Hippocampal formation (tissue), 2 donors: ENCODE measurements at places on chromosomes 5 and 9.

DNA sequence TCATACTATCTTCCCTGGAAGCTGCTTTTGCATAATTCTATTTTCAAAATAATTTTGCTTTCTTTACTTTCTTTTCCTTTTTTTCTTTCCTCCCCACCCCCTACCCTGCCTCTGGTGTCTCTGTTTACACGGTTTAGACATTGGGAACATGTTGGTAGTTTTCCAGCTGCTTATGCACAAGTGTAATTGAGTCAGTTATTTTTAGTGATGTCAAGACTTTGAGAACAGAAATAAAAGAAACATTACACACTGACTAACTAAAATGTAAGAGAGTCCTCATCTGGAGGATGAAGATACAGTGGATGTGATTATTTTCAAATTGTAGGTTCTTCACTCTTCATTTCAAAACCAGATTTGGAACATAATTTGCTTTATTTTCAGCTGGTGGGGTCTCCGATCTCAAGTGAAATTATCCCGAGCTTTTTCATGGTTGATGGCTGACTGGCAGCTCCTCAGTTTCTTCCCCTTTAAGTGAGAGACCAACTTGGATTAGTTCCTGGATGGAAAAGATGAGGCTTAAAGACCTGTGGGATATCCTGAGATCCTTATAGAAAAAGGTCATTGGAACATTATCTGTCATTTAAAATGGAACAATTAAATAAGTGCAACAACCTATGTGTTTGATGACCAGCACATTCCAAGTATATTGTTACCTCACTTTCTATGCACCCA lies 154.4 kb upstream of the ZNF462 start:
- no peak for DNase-seq

- DNase-seq, result no peak
Observed at GRCh38 chr5:82698026-82698425, 379.2 kb downstream of the TMEM167A start.

GRCh38 chr9:125426926-125427325 lies 165.3 kb downstream of the GAPVD1 start:
- no peak for DNase-seq

GRCh38 chr5:73892806-73893205 lies 266.8 kb downstream of the ARHGEF28 start:
- no peak for DNase-seq

DNA sequence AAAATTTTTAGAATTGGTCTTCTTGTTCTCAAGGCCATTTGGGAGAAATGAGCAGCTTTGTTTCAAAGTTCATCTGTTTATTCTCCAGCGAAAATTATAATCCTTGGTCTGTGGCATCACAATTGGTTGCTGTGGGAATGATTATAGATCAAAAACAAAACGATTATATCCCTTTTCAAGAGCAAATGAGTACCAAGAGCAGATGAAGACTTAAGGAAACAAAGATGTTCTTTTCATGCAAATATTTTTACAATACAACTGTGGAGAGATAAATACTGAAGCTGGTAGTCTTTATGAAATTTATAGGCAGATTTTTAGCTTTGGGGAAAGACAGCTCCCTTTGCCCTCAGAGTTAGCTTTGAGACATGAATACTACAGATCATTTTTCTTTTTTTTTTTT lies 620.8 kb upstream of the DMAC1 start:
- no peak for DNase-seq

DNA sequence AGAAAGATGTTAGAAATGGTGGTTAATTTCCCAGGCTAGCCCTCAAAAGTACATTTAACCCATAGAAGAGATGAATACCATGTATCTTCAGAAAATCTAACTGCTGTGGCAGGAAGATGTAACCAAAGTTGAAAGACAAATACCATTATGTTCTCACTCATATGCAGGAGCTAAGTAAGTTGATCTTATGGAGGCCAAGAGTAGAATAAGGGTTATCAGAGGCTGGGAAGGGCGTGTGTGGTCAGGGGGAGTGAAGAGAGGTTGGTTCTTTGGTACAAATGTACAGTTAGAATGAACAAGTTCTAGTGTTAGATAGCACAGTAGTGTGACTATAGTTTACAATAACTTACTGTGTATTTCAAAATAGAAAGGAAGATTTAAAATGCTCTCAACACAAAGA lies 61.7 kb downstream of the CDC14B start:
- no peak for DNase-seq

DNA sequence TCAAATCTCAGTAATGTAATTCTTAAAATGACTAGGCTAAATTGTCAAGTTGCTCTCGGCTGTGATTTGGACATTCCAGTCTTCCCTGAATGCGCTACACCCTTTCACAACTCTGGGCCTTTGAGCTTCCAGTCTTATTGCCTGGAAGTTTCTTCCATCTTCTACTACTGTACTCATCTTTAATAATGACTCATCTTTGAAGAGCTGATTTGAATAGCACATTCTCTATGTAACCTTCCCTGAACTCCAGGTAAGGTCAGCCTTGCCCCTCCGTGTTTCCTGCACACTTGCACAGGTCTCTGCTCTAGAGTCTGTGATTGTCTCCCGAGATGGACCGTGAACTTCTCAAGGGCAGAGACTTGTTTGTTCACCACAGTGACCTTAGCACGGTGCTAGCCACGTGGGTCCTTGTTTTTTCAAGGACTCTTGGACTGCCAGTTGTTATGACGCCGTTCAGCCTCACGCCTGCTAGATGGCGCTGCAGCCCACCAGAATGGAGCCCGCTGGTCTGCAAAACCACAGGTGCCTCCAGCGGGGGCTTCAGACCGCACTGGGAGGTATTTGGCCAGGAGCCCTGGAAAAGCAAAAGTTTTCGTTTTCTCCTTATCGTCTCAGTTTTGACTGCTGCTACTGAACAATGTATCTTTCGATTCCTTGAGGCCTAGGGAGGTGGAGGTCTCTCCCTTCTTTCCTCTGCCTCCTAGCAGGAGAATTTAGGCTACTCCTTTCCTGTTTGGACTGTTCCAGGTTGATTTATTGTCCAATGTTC lies 44.4 kb downstream of the SEC61B start:
- DNase-seq, result peak; percentile 58

DNA sequence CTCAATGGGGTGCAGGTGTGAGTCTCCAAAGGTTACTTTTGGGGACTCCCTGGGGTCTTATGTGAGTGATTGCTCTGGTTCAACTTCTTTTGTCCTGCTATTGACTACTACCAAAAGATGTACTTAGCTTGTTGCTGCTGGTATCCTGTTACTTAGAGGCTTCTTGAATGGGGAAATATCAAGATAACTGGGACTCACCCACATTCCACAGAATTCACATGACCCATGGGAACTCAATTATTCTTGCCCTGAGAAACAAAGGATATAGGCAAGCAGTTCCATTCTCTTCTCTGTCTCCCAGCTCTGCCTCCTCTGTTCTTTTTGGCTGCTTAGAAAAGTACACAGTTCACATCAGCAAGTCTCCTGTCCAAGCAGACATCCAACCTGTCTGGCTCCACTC lies 105.9 kb downstream of the UNC13B start:
- no peak for DNase-seq

DNA sequence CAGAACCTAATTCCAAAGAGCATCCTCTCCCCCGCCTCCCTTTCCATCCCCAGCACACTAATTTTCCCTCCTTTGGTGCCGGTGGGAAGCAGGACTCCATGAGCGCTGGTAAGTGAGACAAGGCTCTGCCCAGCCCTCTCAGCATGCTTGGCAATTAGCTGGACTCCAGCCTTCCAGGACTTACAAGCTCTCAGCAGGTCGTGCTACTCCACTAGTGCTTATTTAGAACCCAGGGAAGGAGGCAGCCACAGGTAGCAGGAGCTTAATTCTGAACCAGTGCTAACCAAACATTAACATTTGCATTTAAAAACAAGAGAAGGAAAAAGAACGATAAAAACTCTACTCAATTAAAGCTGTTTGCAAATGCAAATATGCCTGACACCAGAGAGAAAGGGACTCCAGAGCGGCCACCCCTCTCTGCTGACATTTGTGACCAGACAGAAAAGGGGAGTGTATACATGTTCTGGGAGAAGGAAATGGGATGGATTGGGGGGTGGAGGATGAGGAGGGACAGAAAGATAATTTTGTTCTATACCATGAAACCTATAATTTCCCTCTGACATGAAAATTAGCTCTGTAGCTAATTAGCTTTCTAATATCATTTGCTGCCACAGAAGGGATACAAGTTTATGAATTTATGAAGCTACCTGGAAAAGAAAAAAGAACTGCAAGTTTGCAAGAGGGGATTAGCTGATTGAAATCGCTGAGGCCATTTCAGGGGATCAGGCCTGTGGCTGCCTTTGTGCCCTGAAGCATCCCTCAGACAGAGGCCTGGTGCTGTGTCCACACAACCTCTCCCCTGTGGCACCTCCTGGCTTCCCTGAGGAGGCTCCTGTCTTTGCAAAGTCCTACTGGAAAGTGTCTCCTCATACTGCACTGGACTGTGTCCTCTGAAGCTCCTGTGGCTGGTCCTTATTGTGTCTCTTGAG lies 266.3 kb downstream of the SEC61B start:
- DNase-seq, result no peak

DNA sequence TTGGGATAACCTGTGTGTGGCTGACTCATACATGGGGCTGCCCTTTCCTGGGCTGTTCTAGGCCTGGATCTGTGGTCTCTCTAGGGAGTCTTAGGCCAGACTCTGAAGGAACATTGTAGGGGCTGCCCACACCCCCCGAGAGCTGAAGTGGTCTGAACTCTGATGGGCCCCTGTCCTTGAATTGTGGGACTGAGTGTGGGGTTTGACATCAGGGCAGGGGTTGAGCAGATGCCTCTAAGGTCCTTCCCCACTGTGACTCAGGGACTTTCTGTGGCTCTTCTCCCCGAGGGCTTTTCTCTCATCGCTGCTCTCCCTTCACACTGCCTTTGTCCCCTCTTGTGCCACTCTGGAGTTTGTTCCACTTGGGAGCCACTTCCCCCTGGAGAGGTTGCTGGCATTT lies 215.0 kb downstream of the MELK start:
- DNase-seq, result no peak

GRCh38 chr5:121949885-121950284 lies 11.9 kb upstream of the SRFBP1 start:
- no peak for DNase-seq

DNA sequence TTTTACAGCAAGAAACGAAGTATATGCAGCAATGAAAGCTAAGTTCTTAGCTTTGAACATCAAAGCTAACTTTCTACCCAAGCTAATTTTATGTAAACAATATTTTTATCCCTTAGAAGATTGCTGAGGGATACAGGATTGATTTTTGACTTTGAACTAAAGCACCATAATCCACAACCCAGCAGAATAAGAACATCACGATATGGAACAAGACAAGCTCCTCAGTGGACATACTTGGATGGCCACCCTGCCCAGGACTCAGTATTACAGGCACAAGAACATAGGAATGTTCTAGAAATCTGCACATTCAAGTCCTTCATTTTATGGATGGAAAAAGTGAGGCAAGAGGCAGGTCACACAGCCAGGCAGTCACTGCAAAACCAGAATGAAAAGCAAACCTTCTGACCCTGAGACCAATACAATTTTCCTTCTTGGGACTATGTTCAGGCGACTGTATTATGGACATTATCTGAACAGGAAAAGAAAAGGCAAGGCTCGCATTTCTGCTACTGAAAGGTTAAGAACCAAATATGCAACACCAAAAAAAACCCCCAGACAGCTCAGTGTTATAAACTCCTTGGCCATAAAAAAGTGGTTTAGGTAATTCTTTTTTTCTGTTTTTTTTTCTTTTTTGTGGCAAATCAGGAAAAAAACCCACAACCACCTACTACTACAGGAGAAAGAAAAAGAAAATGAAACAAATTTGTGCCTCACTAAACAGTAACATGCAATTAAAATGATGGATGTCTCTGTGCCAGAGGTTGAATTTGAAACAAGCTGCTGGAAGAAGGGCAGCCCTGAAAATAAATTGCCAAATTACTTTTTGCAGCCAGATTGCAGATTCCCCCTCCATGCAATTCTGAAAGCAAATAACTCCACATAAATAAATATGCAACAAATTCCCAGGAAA lies 25.4 kb downstream of the EPB41L4B start:
- DNase-seq, result no peak

GRCh38 chr9:5749306-5749705 lies 83.6 kb downstream of the ERMP1 start:
- DNase-seq, result no peak

DNA sequence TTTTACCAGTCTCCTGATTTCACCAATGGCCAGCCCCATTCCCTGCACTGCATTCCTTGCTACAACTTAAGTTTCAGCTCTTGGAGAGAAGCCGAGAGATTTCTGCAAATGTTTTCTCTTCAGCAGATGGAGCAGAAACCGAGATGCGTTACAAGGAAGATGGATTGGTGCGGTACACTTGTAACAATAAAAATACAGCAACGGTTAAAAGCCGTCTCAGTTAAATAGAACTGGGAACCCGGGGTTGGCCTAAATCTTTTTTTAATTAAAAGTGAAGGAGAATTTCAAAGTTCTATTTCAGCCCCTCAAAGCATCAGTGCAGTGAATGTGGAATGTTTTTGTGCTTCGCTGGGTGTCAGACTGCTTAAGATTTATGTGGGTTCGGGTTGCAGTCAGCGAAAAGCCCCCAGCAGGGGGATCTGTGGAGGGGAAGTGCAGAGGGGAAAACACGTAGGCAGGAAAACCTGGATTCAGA lies 19.8 kb downstream of the BRINP1 start:
- DNase-seq, result peak; percentile 23

DNA sequence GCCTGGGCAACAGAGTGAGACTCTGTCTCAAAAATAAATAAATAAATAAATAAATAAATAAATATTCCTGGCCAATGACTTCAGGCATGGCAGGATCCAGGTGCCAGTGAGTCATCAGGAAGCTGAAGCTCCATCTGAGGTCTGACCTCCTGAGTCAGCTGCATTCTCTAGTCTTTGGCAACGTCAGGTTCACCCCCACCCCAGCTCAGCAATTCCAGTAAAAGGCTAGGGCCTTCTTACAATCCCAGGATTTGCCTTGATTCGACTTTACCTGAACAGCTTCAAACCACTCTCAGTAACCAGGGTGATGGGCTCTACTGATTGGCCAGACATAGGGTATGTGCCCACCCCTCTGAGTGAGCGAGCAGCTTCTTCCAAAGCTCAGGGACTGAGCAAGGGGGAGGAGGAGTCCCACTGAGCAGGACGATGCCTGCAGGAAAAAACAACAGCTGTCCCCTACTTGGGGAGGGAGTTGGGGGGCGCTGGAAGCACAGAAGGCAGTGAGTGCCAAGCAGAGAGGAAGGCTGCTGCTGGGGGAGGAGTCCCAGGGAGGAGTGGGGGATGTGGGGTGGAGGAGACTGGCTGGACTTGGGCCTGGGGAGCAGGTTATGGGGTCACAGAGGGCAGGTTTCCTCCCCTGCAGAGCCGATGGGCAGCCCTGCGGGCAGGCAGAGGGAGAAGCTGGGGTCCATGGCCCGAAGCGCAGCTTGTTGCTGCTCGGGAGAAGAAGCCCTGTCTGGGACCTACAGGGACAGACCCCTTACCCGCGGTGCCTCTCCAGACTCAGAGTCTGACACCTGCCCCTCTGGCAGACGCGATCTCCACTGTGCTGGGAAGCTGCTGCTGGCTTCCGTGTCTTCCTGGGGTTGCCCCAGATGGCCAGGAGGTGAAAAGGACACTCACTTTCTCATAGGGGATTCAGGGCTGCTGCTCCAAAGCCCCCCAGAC lies 25.9 kb upstream of the UNC5A start:
- no peak for DNase-seq

DNA sequence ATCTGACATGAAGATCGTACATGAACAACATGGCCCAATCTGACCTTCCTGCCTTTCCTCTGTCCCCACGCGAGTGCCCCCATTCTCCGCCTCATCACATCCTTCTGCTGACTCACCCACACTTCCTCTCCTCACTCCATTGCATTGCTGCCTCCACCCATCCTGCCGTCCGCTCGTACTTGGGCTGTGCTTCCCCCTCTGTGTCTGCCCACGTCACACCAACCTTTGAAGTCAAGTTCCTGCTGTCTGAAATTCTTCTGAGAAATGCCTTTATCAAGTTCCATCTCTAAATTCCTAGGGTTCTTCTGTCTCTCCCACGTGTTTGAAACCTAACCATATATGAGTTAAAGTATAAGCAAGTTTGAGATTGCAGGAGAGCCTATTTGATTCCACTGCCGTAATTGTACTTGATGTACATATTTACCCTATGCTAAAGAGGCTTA lies 18.0 kb upstream of the STARD4 start:
- no peak for DNase-seq
